ENCODE measurements at places on chromosomes 1 and 21.

- DNase-seq, result peak; percentile 17
These were observed 6.1 kb downstream of the PRXL2B start for GRCh38 chr1:2592672-2593071.

DNA sequence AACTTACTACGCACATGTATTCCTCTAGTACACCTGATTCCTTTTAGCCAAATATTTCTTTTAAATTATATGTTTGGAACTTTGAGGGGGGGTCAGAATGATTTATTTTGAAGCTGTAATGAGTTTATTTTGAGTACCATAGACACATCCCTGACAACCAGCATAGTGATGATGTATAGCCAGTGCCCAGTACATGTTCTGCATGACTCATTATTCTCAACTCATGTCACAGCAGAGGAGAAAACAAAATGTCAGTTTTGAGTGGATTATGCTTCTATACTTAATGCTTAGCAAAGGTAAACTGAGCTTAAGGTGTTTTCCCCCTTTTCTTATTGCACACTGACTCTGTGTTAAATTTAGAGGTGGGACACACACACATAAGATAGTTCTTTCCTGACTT, 22.4 kb upstream of the LEPR start:
- DNase-seq, result no peak

GRCh38 chr1:95561346-95561745, 327.3 kb downstream of the RWDD3 start:
- DNase-seq, result no peak

DNA sequence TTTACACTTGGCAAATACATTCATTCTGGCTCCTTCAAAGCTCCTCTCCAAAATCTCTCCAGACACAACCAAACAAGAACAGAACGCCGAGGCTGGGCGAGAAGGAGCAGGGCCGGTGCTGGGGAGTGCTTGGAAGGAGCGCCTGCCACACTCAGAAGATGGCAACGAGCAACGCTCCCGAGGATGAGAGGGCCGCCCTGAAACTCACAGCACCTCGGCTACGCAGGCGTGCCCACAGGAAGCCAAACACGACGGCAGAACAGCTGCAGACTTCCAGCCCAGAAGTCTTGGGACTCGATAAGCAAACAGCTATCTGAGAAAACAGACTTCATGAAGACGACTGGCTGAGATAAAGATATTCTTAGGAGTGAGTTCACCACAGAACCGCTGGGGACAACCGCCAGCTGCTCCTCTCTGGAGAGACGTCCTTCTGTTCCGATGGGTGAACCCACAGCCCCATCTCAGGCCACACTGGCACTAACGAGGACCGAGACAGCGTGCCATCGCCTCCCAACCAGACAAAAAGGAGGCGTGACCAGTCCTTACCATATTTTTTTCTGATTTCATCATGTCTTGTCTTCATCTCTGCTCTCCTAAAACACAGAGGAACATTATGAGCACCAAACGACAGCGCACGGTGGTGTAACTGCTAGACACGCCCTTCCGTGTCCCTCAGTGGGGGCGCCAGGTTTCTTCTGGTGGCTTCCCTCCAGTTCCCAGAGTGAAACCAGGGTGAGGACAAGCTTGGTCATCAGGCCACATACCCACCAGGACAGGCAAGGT, 18.6 kb downstream of the PTTG1IP start:
- no peak for DNase-seq

DNA sequence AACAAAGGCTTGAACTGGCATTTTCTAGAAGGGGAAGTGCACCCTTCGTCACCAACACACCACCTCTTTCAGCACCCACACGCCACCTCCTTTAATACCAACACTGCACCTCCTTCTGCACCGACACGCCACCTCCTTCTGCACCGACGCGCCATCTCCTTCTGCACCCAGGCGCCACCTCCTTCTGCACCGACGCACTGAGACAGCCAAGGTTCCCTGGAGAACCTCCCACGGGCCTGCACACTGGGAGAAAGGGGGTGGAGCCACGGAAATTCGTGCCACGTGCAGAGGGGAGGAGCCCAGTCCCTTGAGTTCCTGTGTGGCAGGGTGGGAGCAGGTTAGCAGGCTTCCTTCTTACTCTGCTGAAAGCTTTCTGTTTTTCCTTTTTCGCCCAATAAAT, 327.9 kb upstream of the C1orf174 start:
- DNase-seq, result no peak
